ENCODE measurements at places on chromosomes 6 and 20.

DNA sequence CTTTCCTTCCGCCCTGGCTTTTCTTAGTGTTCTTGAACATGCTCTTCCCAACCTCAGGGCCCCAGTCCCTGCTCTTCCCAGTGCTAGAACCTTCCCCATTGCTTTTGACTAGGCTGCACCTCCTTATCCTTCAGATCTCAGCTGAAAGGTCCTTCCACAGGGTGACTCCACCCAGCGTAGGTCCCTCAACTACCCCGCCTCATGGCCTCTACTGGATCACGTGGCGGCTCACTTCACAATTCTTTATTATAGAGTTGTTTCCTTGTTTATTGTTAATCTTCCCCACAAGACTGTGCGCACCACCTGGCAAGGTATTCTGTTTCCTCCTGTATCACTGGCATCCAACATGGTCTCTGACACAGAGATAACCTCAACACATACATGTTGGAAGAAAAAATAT, 31.2 kb downstream of the TTLL9 start:
- no peak for DNase-seq

DNA sequence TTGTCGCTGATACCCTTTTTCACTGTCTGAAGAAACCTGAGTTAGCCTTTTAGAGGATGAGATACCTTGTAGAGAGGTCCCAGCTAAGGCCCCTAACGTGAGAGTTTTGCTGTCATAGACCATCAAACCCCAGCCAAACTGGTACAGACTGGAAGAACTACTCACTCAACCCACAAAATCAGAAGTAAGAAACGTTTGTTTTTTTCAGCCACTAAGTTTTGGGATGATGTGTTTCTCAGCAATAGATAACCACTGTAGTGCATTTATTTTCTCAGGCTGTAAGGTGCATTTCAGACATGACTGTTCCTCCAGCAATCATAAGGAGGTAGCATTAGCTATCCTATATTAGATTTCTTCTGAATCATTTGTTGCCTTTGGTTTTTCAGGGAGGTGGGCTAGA, 407.3 kb upstream of the FLRT3 start:
- DNase-seq, result no peak

DNA sequence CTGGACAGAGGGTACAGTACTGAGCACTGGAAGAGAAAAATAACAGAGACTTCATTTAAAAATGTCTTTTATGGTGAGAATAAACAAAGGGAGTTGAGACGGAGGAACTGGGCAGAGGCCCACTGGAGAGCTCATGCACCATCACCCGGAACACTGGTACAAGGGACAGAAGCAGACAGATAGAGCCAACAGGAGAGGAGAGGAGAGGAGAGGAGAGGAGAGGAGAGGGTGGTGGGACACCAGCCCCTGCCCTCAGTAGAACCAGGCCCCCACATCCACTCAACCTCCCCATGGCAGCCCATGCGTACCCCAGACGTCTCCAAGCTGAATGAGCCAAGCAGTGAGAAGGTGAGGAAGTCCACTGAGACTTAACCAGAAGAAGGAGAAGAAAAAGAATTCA, 390.5 kb upstream of the CNR1 start:
- no peak for DNase-seq

DNA sequence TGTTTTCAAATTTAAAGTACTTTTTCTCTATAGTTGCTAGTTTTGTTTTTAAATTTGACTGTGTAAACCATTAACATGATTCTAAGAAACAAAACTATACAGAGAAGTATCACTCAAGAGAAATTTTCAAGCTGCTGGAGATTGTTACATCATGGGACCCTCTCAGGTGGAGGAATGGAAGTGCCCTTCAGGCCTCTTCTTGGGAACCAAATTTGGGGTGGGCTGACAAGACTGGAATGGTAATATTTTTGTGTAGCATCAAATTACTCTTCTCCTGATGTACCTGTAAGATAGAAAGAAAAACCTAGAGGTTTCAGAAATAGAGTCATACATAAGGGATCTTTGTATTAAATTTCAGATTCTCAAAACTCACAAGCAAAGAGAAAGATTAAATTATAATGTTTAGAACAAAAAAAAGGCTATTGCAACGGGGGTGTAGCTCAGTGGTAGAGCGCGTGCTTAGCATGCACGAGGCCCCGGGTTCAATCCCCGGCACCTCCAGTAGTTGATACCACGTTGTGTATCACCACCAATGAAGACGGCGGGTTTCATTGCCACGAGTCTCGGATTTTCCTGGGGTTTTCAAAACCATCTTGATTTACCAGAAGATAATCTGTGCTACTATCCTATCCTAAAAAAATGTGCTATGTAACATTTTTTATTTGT, 193.7 kb downstream of the GPX5 start:
- DNase-seq, result no peak

DNA sequence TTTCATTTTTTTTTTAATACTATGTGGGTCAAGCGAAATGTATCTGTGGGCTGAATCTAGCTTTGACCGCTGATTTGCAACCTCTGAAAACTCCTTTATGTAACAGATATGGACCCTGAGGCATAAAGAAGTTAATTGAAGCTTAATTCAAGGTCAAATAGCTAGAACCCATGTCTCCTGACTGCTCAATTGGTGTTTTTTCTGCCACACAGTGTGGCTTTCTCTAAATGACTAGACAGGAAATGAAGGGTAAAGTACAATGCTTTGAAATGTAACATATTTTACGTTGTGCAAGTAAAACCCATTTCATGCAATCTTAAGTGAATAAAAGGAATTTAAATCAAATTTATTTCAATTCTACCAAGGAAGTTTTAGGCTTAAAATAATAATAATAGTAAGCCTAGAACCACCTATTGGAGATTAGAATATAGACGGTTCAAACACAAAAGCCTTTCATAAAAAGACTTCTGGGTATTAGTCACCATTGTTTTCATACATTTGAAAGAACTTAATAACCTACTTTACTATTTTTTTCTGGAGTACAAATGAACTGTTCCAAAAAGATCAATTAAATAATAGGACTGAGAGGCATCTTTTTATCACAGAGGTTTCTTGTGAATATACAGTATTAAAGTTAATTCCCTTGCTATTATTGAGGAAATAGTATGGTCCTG, 279.8 kb downstream of the EPHA7 start:
- no peak for DNase-seq

- DNase-seq, result no peak
These were observed 427.9 kb upstream of the FLRT3 start for GRCh38 chr20:14765370-14765701.

DNA sequence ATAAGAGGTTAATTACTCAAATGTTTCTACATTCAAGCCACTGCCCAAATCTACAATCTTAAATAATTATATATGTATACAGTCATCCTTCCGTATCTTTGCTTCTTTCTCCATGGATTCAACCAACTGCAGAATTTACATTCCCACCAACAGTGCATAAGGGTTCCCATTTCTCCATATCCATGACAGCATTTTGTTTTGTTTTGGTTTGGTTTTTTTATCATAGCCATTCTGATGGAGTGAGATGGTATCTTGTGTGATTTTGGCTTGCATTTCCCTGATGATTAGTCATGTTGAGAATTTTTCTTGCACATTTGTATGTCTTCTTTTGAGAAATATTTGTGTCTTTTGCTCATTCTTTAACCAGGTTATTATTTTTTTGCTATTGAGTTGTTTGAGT, 198.5 kb downstream of the C6orf118 start:
- DNase-seq, result no peak

DNA sequence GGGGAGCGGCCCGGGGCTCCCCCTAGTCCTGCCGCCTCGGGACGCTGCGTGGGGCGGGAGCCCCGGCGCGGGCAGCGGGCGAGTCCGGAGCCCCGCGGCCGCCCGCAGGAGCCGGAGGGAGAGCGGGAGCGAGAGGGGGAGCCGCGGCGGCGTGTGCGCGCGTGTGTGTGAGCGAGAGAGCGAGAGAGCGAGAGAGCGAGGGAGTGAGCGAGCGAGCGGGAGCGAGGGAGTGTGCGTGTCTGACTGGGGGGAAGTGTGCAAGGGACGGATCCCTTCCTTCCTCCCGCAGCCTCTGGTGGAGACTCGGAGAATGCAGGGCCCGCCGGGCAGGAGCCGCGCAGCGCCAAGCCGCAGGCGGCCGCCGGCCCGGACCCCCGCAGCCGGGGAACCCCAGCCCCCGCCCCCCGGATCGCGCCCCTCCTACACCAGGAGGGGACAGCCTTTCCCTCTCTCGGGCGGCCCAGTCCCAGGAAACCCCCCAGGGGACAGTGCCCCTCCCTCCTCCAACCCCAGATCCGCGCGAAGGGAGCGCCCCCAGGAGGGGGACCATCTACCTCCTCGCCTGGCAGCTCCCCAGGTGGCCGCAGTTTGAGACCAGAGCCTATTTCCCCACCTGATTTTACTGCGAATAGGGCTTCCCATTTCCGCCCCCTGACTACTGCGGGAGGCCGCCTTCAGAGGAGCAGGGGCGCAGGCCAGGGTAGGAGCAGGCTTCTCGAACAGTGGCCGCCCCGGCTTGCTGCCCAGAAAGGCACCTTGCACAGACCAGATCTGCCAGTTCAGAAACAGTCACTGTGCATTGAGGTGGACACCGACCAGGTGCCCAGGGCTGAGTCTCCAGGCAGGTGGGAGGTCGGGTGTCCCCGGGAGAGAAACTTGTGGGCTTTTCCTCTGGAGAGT, at the start of gene CDH22:
Gene CDH22, minus strand, starts transcription at position 241 of the 900 bp plus-strand sequence. CDS start 57,204 bp downstream, outside the sequence.
- DNase-seq, result peak; percentile 73

DNA sequence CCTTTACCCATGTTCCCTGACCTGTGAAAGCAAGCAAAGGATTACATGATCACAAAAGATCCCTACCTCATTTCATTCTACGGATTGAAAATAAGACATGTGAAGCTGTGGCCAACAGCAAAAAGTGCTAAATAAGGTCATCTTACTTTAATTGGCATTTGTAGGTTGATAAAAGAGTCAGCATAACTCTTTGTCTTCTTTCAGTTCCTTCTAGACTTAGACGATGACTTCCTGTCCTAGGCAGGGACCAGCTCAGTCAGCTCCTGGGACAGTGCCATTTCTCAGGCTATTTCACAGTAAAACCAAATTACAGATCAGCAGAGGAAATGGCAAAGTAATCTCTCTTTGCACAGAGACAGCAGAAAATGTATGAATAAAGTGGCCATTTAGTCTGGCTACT, 480.7 kb downstream of the RFPL4B start:
- DNase-seq, result no peak

DNA sequence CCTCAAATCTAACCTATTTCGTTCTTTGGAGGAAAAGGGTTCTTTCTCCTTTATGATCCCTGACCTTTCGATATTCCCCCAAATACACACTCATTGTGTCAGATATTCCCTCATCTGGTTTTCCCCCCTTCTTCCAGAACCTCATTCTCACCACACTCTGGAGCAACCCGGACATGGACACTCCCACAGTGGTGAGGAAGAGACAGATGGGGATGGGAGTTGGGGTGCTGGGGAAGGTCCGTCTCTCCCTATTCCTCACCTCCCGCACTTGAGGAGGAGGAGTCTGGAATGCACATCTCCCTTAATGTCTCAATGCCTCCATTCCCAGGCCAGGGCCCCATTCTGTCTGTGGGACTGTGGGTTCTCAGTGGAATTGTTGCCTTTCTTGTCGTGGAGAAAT, 1.3 kb downstream of the SLC39A7 start:
- DNase-seq, result no peak

- DNase-seq, result no peak
These were observed 187.7 kb downstream of the SOD2 start for GRCh38 chr6:159505140-159505922.

GRCh38 chr6:33091957-33092356, 16.2 kb downstream of the HLA-DPB1 start:
- DNase-seq, result no peak

All from D721Med (cell line).